ENCODE measurements at places on chromosomes 5 and 9.

DNA sequence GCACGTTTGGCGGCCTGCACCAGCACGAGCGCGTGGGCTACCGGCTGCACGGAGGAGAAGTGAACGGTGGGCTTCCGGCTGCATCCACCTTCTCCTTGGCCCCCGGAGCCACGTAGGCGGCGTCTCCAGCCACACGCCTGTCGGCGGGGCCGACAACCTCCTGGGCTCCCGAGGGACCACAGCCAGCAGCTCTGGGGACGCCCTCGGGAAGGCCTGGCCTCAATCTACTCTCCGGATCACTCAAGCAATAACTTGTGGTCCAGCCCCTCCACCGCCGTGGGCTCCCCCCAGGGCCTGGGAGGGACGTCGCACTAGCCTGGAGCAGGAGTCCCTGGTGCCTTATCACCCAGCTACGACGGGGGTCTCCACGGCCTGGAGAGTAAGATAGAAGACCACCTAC is 73.7 kb downstream of the INSL6 start:
- no peak for DNase-seq

- DNase-seq, result no peak
Measured at GRCh38 chr9:3080951-3081350, 237.1 kb upstream of the PUM3 start.

GRCh38 chr9:111939322-111939721 is 42.7 kb downstream of the UGCG start:
- no peak for DNase-seq

- DNase-seq, result no peak
Measured at GRCh38 chr5:135642934-135643333, 64.1 kb upstream of the CXCL14 start.

GRCh38 chr5:57447658-57448057 is 35.0 kb downstream of the ACTBL2 start:
- DNase-seq, result no peak

GRCh38 chr5:82614706-82615105 is 336.6 kb upstream of the RPS23 start:
- no peak for DNase-seq

- DNase-seq, result no peak
Measured at GRCh38 chr9:114820776-114821501, 15.1 kb upstream of the TNFSF15 start.

GRCh38 chr9:124218438-124218982 is 39.2 kb upstream of the NEK6 start:
- no peak for DNase-seq

- DNase-seq, result no peak
Measured at GRCh38 chr9:108254236-108254635, 601.5 kb downstream of the ACTL7B start.

GRCh38 chr9:25177858-25178257 is 500.4 kb downstream of the TUSC1 start:
- DNase-seq, result no peak

- no peak for DNase-seq
Measured at GRCh38 chr5:181114844-181115778, 15.9 kb downstream of the OR2V1 start.

DNA sequence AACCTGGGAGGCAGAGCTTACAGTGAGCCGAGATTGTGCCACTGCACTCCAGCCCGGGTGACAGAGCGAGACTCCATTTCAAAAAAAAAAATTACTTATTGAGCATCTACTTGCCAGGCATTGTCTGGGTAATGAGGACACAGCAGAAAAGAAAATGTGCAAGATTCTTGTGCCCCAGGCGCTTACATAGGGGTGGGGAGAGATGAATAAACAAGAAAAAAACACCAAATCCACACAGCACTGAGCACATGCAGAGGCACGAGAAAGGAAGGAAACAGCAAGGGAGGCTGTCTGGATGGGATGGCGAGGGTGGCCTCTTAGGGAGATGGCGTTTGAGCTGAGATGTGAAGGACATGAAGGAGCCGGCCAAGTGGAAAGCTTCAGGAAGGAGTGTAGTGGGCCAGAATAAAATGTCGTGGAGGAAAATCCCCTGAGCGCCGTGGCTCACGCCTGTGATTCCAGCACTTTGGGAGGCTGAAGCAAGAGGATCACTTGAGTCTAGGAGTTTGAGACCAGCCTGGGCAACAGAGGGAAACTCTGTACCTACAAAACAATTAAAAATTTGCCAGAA is 13.9 kb downstream of the DYNC2I2 start:
- DNase-seq, result no peak

DNA sequence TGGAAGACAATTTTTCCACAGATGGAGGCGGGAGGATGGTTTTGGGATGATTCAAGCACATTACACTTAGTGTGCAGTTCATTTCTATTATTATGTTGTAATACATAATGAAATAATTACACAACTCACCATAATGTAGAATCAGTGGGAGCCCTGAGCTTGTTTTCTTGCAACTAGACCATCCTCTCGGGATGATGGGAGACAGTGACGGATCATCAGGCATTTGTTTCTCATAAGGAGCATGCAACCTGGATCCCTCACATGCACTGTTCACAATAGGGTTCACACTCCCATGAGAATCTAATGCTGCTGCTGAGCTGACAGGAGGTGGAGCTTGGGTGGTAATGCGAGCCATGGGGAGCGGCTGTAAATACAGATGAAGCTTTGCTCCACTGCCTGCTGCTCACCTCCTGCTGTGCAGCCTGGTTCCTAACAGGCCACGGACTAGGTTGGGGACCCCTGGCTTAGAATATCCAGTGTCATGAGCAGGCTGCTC is 1.6 kb downstream of the STKLD1 start:
- no peak for DNase-seq

DNA sequence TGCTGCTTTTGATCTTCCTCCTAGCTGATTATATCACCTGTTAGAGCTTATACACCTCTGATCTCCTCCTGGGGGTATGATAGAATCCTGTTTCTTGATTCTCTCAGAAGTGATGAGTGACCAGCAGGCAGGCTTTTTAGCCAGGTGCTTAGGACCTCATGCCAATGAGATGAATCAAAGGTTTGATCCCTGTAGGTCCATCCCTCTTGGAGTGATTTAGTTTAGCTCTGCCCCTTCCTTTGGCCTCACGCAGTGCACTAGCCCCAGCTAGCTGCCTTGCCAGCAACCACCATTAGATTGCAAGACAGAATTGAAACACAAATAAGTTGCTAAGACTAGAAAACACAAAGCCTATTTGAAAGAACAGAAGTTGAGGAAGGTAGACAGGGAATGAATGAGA is 84.4 kb downstream of the ZSWIM6 start:
- DNase-seq, result no peak

DNA sequence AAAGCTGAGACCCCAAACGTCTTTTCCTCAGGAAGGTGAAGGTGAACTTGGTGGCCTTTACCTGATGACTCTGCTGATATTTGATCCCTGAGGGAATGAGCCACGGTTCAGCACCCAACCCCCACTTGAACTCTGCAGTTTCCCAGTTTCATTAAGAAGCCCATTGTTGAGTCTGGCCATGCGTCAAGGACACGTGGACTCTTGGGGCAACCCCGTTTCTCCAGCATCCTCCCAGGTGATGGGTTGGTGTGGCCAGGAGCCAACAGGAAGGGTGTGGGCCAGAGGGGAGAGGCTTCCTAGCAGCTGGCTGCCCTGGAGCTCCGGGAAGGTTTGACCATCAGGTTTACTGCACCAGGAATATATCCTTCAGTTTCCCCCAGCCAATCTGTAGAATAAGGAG is 59.5 kb upstream of the GNE start:
- DNase-seq, result no peak

GRCh38 chr9:124332361-124333202 is 74.8 kb downstream of the NEK6 start:
- no peak for DNase-seq

DNA sequence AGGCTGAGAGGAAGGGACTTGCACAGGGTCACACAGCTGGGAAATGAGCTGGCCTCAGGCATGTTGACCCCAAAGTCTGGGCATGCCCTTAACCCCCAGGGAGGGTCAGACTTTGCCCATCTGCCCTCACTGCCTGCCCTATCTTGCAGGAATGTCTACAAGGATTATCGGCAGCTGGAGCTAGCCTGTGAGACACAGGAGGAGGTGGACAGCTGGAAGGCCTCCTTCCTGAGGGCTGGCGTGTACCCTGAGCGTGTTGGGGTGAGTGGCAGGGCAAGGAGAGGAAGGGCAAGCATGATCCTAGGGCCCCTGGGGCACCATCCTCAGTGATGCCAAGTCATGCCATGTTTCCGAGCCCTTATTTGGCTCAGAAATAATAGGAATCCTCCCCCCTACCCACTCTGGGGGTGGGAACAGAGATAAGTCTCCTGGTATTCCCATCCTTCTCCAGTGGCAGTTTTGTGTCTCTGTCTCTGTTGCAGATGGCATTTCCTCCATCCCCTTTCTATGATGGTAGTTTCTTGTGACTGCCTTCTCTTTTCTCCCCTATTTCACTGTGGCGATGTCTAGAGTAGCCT is 28.5 kb downstream of the GOLGA2 start:
- DNase-seq, result no peak

DNA sequence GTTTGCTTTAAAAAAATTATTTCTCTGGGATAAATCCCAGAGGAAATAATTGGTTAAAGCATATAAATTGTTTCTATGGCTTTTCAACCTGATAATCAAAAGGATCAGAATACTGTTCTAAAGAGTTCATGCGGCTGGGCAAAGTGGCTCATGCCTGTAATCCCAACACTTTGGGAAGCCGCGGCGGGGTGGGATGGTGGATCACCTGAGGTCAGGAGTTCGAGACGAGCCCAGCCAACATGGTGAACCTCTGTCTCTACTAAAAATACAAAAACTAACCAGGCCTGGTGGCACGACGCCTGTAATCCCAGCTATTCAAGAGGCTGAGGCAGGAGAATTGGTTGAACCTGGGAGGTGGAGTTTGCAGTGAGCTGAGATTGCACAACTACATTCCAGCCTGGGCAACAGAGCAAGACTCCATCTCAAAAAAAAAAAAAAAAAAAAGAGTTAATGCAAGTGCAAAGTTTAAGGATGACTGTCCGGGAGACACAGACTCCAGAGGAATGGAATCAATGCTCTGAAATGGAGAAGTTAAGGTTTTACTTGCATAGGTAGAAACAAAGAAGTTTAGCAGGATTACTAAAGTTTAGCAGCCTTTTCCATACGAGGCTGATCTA is 16.6 kb upstream of the GRHPR start:
- no peak for DNase-seq

DNA sequence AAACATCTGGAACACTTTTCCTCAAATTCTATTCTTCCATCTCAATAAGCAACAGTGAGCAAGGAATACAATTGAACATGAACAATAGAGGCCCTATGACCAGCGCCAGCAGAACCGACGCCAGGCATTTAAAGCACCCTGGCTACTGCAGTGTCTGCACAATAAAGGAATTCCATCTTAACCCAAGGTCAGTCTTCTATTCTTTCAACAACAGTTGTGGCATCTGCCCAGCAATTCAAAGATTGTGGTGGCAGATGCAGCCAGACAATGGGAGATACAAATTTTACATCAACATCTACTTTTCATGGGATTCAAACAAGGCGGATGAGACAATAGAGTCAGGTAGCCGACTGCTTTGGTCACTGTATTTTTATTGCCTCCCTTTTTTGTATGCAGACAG is 65.9 kb downstream of the ELL2 start:
- DNase-seq, result no peak

DNA sequence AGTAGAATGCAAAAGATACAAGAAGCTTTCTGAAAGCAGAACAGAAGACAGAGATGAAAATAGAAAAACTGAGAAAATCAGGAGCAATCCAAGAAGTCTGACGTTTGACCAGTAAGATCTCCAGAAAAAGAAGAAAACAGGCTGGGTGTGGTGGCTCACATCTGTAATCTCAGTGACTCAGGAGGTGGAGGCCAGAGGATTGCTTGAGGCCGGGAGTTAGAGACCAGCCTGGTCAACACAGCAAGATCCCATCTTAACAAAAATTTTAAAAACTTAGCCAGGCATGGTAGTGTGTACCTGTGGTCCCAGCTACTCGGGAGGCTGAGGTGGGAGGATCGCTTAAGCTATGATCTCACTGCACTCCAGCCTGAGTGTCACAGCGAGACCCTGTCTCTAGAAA is 15.9 kb downstream of the RETREG1 start:
- no peak for DNase-seq

GRCh38 chr9:29126783-29127182 is 1553.5 kb upstream of the C9orf72 start:
- no peak for DNase-seq

DNA sequence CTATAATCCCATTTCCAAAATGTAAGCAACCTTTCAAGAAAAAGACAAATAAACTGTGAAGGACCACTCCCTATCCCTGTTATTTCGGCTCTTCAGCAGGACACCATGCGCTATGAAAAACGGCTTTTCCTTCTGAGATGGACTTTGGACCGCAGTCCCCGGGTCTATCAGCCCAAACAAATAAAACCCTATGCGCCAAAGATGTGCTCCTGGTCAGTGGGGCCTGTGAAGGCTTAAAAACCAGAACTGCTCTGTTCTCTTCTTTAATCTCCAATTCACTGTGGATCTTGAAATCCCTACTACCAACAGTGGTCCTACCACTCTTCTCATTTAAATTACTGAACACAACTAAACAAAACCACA is 33.3 kb downstream of the RAPGEF1 start:
- no peak for DNase-seq

Data from effector CD8-positive, alpha-beta T cell (primary cell).